ENCODE measurements at places on chromosomes 12 and 14. TPM values are rescaled to one million over a fixed set of nuclear protein-coding genes. Genes with fewer than 3 reads are reported as not detected.

CMKLR1 gene
- 0.13 TPM for total RNA-seq

KRT2 gene
- not detected for total RNA-seq

KCNMB4 gene
- 0.39 TPM for total RNA-seq

PARP2 gene
- 6.3 TPM for total RNA-seq

NR4A1 gene
- 0.77 TPM for total RNA-seq

TMPRSS12 gene
- not detected for total RNA-seq

SIRT4 gene
- 1.8 TPM for total RNA-seq

CD163 gene
- not detected for total RNA-seq

CAPZA3 gene
- total RNA-seq, result not detected

BIN2 gene
- total RNA-seq, result not detected

GPD1 gene
- under 0.01 TPM for total RNA-seq
